ENCODE measurements at places on chromosomes 4 and X.

DNA sequence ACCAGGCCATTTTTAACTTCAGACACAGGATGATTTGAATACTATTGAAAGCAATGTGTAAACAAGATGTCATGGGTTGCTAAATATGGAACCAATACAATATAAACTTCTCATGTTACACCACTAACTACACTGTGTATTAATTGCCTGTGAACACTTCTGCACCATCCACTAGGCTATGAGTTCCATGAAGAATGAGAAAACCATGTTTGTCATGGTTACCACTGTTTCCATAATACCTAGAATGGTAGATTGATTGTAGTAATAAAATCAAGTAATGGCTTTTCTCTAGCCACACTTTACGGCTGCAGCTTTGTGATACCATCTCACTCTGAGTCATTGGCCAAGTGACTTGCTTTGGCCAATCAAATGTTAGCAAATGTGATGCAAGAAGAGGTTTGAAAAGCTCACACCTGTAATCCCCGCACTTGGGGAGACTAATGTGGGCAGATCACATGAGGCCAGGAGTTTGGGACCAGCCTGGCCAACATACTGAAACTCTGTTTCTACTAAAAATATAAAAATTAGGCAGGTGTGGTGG is 19.9 kb upstream of the CYBB start:
- no peak for DNase-seq

DNA sequence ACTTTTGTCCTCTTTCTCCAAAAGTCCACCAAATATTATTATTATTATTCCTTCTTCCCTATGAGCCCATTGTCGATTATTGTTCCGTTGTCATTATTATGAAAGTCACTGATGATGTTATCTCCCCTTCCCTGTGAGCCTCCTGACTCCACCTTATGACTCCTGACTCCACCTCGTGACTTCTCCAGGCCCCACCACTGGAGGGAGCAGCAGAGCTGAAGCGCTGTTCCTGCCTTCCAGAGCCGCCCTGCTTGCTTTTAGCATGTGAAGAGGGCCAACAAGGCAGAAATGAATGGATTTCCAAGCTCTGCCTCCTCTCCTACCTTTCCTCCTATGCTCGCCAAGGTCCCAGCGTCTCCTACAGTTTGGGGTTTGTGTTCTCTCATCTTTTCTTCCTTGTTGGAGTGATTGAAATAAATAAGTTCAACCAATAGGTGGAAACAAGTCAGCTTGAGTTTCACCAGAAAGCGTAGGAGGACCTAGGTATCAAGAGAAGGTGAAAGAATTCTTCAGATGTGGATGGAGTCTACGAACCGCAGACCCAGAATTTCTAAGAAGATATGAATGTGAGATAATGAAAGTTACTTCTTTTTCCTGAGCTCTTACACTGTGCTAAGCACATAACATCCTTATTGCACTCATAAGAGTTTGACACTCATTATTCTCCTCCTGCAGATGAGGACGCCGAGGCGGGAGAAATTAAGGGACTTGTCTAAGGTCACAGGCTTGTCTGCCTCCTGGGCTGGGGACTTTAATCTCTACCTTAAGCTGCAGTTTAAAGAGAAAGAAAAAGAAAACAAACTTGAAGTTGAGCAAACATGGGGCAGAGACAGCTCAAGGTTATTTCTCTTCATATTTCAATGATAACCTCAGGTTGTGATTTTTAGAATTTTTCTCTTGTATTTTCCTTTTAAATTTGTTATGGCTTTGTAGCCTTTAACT is 26.1 kb downstream of the IGSF1 start:
- DNase-seq, result peak; percentile 4

DNA sequence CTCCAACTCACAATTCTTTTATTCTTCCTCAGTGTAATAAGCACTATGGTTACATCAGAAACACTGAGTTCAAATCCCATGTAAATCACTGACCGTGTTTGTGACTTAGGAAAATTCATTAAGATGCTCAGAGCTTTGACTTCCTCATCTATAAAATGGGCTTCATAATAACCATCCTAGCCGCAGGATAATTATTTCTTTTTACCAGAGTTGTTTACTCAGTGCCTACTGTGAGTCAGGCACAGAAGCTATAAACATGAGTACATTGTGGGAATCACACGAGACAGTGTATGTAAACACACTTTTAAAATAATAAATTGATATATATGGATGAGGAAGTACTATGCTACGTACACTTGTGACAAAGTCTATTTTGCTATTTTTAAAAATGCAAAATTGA is 296.3 kb upstream of the TENM3 start:
- no peak for DNase-seq

DNA sequence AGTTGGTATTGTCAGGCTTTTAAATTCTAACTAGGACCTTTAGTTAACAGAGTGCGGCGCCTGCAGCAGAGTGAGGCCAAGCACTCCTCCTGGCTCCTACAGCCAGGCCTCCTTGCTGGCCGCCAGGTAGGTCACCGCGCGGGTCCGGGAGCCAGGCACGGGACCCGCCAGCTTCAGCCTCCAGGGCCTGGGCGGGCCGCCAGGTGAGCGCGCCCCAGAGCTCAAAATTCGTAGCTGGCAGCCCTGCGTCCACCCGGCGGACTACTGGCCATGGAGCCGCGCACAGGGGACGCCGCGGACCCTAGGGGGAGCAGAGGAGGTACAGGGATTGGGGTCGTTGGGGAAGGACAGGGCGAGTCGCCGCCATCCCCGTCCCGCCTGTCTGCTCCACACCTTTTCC is at the start of gene MAGIX:
Gene MAGIX, plus strand, starts transcription at position 139 of the 400 bp plus-strand sequence. Its CDS starts 132 bp downstream, at position 271.
- peak; percentile 50 for DNase-seq

- no peak for DNase-seq
These were observed 137.5 kb downstream of the ZNF674 start for GRCh38 chrX:46407753-46408130.

GRCh38 chrX:151711787-151712186 is 4.0 kb upstream of the FATE1 start:
- DNase-seq, result no peak
